Right renal cortex interstitium (tissue), 3 donors: ENCODE measurements at places on chromosomes 7 and 10. TPM values are rescaled to one million over a fixed set of nuclear protein-coding genes. Genes with fewer than 3 reads are reported as not detected.

TMEM213 gene
- polyA plus RNA-seq: 44.4 TPM

DCLRE1A gene
- 16.8 TPM for polyA plus RNA-seq

AGBL3 gene
- polyA plus RNA-seq: 10.0 TPM

CCZ1 gene
- polyA plus RNA-seq: 94.5 TPM

EPHA1 gene
- polyA plus RNA-seq: 19.1 TPM

LAMB1 gene
- polyA plus RNA-seq: 602 TPM

CLRN3 gene
- 22.8 TPM for polyA plus RNA-seq

GPR15LG gene
- 0.36 TPM for polyA plus RNA-seq

PRKG1 gene
- polyA plus RNA-seq: 13.7 TPM

FGFBP3 gene
- polyA plus RNA-seq: 3.3 TPM

GIMAP2 gene
- 10.1 TPM for polyA plus RNA-seq

TBX20 gene
- polyA plus RNA-seq: 0.11 TPM

CHRM2 gene
- polyA plus RNA-seq: 3.2 TPM

PTPRN2 gene
- polyA plus RNA-seq: 7.2 TPM

SEMA3C gene
- polyA plus RNA-seq: 30.4 TPM

PFKFB3 gene
- 33.9 TPM for polyA plus RNA-seq

EPHB4 gene
- polyA plus RNA-seq: 101 TPM

SPDYE9 gene
- polyA plus RNA-seq: 0.21 TPM

ADARB2 gene
- 0.87 TPM for polyA plus RNA-seq
